ENCODE measurements at places on chromosomes 13 and 19. TPM values are rescaled to one million over a fixed set of nuclear protein-coding genes. Genes with fewer than 3 reads are reported as not detected.
A peak's percentile ranks its signal among the peaks of the same experiment; 100 is the strongest.

RAP2A gene
- 34.1 TPM for total RNA-seq

PSG7 gene
- not detected for total RNA-seq

KLK5 gene
- not detected for total RNA-seq

POU4F1 gene
- total RNA-seq: 0.36 TPM

HIF3A gene
- 37.6 TPM for total RNA-seq

FUT3 gene
- not detected for total RNA-seq

PSG11 gene
- not detected for total RNA-seq

- DNase-seq: no peak
Observed at GRCh38 chr13:104460554-104460953, 1394.3 kb upstream of the SLC10A2 start.

DNA sequence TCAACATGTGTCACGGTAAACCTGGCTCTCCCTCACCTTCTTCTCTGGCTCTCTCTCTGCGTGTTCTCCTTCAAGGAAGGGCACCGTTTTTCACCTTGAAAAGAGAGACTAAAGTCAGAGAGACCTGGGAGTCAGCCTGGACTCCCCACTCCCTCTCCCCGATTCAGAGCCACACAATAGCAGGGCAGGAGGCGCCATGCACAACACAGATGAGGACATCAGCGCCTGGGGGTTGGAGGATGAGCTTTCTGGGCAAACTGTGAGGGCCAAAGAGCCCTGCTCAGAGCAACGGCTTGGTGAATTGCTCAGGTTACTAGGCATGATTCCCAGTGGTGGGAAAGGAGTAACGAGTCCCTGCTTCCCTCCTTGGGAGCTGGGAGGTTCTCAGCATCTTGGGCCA, 32.3 kb downstream of the HSPH1 start:
- no peak for DNase-seq

DNA sequence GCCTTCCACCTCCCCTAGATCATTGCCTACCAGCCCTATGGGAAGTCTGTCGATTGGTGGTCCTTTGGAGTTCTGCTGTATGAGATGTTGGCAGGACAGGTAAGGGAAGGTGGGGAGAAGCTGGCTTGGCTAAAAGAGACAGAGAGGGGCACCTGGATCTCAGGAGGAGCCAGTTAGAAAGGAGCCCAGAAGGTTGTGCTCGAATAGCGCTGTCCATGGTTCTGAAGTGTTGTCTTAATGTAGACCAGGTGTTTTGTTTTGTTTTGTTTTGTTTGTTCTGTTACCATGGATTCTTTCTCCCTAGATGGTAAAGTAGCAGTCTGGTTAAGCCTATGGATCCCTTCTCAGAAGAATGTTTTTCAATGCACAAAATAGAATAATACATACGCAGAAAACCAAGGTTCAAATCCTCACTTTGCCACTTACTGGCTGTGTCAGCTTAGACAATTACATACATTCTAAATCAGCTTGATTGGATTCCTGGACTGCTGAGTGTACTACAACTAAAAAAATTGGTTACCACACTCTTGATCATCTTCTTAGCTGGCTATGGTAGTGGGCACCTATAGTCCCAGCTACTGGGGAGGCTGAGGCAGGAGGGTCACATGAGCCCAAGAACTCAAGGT, 5.9 kb upstream of the CACNG7 start:
- DNase-seq: peak; percentile 60

DNA sequence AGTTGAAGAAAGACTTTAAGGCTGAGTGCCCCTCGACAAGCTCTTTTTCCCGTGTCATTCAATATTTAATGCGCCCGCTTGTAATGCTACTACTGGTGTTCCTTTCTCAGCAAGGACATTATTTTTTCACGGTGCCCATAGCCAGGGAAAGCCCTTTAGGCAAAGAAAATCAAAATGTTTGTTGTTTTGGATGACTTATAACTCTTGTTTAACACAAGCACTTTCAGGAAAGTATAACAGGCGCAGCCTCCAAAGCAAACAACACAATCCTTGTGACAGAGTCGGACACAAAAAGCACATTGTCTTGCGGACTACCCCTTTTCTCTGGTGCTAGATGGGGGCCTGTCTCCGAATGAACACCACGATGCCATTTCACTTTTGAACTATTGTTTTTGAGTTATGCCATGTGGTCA, 12.4 kb downstream of the ZIC5 start:
- DNase-seq: no peak

DNA sequence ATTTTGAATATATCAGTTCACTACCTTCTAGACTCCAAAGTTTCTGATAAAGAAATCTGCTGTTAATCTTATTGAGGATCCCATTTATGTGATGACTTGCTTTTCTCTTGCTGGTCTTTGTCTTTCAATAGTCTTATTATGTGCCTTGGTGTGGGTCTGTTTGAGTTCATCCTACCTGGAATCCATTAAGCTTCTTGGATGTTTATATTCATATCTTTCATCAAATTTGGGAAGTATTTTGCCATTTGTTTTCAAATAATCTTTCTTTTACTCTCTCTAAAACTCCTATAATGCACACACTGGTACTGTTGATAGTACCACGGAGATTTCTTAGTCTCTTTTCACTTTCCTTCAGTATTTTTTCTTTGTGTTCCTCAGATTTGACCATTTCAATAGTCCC, 24.2 kb upstream of the COG6 start:
- no peak for DNase-seq

DNA sequence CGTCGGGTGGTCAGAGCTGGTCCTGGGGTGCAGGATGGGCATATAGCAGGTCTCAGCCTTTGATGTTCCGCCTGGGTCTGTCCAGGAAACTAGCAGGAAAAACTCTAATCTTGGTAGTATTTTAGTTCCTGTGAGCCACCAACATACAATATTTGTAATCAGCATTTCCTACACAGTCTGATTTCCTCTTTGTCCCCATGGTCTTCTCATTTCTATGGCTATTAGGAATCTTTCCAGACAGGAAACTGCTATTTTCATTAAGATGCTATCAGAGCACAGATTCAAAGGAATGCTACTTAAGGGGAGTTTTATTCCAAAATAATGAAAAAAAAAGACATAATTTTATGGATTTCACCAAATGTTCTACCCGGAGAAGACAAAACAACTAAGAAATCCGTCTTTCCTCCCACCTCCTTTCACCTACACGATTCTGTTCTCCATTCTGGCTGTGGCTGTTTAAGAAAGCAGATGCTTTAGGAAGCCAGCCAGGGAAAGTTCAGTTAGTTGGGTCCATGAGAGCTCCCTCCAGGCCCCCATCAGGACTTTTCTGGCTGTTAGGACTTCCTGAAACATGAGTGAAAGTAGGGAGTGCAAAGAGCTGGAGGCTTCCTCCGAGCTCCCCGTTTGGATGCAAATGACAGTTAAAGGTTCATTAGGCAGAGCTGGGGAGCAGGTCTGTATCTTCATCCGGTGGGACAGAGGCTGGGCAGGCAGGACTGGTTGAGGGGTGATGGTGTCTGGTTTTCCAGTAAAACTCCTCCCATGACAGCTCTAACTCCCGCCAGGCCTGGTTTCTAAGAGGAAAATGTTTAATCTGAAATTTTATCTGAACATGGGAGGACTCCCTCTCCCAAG, 36.3 kb downstream of the SHISA2 start:
- DNase-seq: no peak

GRCh38 chr19:47142779-47143178, 12.1 kb downstream of the SAE1 start:
- DNase-seq: no peak

GRCh38 chr19:18539372-18539771, 4.0 kb downstream of the FKBP8 start:
- no peak for DNase-seq

DNA sequence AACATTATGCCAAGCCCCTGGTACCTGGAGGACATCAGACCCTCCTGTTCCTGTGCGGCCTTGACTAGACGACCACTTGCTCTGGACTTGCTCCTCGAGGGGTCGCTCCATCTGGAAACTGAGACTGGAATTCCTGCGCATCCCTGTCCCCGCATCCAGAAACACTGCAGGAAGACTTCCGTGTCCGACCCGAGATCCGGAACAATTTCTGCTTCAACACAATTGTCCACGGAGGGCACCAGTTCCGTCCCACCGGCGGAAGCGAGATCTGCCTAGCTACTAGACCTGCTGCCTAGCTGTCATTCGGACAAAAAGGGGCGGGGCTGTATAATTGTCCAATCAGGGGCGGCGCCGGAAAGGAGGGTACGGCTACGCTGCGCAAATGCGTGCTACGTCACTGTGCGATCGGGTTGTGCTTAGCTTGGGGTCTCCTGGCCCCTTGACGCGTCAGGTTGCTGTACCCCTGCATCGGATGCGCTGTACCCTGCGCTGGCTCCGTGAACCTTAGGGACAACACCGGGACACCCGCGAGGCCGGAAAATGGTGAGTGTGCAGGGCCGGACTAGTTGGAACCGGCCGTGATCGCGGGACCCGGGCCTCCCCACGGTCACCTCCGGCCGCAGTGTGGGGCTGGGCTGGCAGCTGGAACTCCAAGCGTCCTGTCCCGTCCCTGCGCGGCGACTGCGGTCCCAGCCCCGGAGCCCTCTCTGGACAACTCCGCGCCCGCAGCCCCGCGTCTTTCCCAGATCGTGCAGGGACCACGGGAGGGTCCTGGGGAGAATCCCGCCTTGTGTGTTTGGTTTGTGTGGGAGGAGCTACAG, at the start of the genes ZNF490 and ZNF791:
TSS of gene ZNF490 (minus strand) at position 274 of the 821 bp plus-strand sequence. CDS start at position 141, 133 bp downstream.
TSS of gene ZNF791 (plus strand) at position 381 of the 821 bp plus-strand sequence. CDS start at position 541, 160 bp downstream.
- DNase-seq: peak; percentile 93

DNA sequence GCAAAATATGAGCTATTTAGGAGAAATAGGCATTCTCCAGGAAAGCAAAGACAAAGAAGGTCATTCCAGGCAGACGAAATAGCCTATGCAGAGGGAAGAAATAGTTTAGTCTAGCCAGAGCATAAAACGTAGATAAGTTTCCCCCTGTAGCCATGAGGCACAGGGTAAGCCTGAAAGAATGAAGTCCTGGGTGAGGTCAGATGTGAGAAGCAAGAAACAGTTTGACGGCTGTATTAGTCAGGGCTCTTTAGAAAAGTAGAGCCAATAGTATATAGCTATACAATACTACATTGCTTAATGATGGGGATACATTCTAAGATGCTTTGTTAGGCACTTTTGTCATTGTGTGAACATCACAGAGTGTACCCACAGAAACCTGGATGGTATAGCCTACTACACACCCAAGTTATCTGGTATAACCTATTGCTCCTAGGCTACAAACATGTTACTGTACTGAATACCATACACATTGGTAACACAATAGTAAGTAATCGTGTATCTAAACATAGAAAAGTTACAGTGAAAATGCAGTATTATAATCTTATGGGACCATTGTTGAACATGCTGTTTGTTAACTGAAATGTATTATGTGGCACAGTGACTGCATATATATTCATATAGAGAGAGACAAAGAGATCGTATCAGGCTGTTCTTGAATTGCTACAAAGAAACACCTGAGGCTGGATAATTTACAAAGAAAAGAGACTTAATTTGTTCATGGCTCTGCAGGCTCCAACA, 59.3 kb upstream of the WDFY2 start:
- no peak for DNase-seq

DNA sequence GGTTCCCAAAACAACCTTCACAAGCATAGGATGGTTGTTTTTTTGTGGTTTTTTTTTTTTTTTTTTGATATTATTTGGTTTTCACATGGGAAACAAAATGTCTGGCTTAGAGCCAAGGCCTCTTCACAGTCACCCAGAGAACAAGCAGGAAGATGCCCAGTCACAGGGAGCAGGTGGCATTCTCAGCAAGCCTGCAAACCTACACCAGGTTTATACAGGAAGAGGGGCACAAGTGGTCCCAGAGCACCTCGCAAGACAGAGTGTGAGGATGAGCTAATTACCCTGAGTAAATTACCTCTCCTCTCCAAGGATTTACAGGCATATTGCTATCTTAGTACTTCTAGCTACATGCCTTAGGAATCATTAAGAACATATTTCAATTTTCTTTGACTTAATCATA, 1375.6 kb downstream of the EFNB2 start:
- no peak for DNase-seq

DNA sequence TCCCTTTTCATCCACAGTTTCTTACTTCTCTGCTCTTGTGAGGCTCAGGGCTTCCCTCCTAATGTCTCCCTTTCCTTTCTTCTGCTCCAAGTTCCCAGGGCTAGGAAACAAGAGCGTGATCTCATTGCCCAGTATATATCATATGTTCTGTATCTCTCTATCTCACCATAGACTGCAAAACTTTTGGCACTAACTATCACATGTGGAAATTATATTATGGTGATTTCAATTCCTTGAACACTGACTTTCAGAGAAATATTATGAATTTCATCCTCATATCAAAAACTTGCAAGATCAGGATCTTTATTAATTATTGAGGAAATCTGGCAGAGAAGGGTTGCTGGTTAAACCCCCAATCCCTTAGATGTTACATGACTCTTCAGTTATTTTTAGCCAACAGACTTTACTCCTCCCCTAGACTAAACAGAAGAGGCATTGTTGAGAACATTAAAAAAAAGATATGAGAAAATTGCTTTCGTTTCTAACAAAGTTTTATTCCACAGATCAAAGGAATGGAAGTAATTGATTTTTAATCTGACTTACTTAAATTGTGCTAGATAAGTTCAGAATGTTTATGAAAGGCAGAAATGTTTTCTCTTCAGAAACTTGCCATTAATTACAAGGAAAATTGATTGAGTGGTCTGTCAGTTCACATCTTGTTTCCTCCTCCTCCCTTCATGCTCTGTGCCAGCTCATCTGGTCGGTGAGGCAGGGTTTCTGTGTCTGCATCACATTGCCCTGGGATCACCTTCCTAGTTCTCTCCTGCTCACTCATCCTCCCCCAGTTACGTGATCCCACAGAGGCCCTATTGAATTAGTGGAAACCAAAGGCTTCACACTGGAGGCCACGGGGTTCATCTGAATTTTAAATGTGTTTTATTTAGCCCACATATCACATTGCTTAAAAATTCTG, 378.5 kb downstream of the LMO7 start:
- no peak for DNase-seq

GRCh38 chr19:5292822-5293611, 47.6 kb downstream of the PTPRS start:
- peak; percentile 51 for DNase-seq

GRCh38 chr19:52664461-52664860, 26.3 kb upstream of the ZNF83 start:
- no peak for DNase-seq

GRCh38 chr19:50046649-50047503, 21.1 kb downstream of the ZNF473 start:
- no peak for DNase-seq

- no peak for DNase-seq
Observed at GRCh38 chr13:42892760-42893159, 99.3 kb downstream of the EPSTI1 start.

- no peak for DNase-seq
Observed at GRCh38 chr13:111474136-111475002, 153.9 kb downstream of the TEX29 start.

GRCh38 chr19:33878030-33878544, 81.4 kb downstream of the KCTD15 start:
- DNase-seq: no peak

- no peak for DNase-seq
Observed at GRCh38 chr13:37602733-37603381, 4.3 kb upstream of the POSTN start.

DNA sequence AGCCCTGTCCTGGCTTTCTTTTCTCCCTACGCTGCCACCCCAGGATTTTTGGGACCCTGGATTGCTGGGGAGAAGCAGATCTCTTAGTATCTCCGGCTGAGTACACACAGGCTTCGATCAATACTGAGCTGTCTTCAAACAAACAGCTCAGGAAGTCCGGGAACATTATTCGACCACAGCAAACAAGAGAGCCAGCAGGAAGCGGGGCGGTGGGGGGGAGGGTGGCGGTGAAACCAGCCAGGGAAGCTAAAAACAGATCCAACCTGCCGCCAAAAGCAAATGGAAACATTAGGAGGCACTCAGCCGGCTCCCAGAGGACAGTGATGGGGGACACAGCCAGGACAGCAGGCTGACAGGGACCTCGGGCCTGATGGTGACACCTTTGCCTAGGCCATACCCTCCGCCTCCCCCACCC, 12.2 kb upstream of the BCAM start:
- DNase-seq: peak; percentile 22

All from progenitor cell of endocrine pancreas (in vitro differentiated cells).